ENCODE measurements at places on chromosomes 6 and 20.

DNA sequence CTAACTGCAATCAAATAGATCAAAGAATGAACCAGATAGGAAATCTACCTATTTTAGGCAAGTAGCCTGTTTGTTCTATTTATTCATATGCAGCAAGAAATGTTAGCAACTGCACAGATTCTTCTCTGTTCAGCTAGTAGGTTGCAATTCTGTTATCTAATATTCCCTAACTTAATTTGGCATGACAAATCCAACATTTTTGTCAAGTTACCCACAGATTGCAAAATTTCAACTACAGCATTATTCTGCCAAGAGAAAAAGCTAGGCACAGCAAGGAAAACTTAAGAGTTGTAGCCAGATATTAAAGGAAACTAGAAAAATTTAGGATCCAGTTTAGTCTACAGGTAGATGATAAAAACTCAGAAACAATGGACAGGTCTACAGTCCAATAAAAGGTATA is 104.4 kb upstream of the SYNCRIP start:
- peak; percentile 21 for DNase-seq

DNA sequence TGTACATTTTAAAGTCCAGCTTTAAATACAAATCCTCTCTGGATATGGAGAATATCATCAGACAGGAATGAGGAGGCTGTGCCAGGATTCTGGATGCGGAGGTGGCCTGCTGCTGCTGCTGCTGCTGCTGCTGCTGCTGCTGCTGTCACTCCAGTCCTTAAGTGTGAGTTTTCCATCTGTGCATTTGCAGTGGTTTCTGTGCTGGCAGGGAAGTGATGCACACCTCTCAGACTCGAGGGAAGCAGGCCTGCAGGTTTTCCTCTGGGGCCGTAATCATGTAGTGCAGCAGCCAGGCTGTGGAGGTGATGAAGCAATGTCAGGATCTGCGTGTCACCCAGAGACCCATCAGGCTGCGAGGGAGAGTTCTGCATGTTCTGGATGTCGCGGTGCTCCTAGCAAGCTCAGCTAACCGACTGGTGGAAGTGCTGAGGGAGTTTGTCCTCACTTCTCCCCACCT is 32.0 kb downstream of the CFAP61 start:
- no peak for DNase-seq

DNA sequence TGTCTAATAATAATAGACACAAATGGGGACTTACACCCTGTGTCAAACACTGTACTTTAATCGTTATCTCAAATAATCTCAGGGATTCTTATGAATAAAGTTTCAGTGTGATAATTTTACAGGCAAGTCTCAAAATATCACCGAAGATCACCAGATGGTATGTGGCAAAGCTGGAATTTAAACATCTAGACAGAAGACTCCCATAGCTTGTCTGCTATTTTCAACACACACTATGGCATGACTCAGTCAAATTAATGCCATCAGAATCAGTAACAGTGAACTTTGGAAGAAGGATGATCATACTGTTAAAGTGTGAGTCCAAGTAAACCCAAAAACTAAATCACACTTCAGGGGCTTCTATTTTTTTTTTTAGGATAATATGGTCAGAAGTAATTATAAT is 867.6 kb upstream of the FLRT3 start:
- no peak for DNase-seq

DNA sequence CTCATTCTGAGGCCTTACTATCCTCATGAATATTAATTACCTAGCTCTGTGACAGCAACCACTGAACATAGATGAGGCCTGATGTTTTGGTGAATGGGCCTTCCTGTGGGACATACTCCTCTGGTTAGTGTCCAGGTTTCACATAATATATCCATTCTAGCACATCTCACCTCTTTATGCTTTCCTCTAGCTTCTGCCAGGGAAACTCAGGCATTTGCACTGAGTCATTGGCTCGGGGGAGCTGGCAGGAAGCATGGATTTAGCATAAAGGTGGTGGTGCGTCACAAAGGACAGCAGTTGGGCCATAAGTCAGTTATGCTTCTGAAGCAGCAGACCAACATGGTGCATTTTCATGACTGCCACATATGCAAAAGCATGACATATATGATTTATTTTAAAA is 37.5 kb upstream of the TMEM170B start:
- DNase-seq: peak; percentile 94

- DNase-seq: no peak
Measured at GRCh38 chr20:48054051-48054450, 268.8 kb upstream of the SULF2 start.

GRCh38 chr20:53124075-53124551 is 152.0 kb downstream of the TSHZ2 start:
- DNase-seq: peak; percentile 64

- peak; percentile 11 for DNase-seq
Measured at GRCh38 chr6:24223115-24223919, 97.3 kb downstream of the NRSN1 start.

DNA sequence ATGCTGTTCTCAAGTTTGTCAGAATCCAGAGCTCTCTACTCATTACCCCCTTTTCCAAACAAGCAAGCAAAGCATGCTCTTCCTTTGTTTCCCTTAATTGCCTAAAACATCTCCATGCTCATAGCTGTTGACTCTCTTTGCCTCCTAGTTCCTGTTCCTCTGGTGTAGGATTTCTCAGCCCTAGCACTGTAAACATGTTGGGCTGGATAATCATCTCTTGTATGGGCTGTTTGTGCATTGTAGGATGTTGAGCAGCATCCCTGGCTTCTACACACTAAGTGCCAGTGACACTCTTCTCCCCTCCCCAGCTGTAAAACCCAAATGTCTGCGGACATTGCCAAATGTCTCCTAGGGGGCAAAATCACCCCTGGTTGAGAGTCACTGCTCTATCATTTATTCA is 14.0 kb downstream of the PPARD start:
- DNase-seq: no peak

DNA sequence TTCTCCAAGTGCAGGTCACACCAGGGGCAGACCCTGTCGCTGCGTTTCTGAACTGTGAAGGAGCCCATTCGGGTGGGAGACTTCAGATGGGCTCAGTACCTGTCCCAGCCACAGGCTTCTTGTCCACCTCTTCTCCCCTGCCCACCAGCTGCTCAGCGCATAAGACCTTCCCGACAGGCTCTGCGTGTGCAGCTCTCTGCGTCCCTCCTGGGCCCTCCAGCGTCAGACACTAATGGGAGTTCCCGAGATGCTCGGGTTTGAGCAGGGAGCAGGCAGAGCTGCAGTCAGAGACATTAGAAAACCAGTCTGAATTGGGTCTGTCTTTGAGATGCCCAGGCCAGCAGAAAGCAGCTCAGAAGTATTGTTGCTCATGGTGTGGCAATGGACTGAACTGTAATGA is 50.4 kb downstream of the TCP11 start:
- no peak for DNase-seq

GRCh38 chr20:14264869-14265268 is 72.5 kb downstream of the FLRT3 start:
- no peak for DNase-seq

DNA sequence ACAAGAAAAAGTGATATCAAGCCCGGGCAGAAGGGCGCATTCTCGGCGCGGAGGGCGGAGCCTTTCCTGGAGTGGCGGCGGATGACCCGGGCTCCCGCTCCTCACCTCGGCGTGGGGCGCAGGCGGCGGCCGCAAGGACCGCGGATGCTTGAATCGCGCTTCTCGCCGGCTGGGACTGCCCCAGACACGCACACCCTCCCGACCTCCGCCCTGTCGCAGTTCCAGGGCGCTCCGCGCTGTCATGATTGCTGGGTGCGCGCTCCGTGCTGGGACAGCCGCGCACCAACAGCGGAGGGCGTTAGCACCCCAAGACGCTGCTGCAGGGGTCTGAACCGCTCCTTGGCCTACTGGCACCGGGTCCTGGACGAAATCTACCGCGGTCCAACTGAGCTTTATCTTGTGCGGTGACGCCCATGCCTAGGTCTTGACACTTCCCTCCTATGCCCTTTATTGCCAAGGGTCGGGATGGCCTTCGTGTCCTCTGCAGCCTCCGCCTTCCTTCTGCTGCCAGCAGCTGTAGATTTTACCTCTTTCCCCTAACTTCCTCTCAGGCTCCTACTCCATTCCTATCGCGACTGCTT is 43.3 kb downstream of the IRAK1BP1 start:
- DNase-seq: no peak

DNA sequence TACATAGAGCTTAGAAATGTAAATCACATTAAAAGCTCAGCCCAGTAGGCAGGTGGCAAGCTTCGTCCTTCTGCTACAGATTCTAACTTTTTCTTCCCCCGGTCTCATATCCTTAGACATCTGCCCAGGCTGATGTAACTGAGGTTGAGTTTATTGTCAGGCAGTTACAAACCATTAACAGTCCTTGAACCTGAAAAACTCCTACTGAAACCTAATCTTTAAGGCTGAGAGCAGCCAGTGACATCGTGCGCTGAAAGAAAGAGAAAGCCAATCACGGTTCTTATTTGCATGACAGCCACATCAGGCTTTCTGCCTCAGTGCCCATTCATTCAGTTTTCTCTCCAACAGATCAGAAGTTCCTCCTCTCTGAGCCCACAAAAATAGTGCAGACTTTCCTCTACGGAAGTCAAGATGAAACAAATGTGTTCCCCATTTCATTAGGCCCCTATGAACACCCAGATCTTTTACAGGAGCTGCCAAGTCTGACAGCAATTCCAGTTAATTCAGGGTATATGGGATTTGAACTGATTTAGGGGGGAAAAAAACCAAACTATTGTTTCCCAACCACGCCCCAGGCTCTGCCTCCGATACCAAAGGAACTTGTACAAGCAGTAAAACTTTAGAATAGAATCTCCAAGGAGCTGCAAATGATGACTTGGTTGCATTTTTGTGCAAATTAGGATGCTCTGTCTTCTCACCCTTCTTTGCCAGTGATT is at the start of gene NHSL1:
TSS of gene NHSL1 (minus strand) at position 192 of the 716 bp plus-strand sequence. CDS start 204 bp downstream, outside the sequence.
- peak; percentile 70 for DNase-seq

DNA sequence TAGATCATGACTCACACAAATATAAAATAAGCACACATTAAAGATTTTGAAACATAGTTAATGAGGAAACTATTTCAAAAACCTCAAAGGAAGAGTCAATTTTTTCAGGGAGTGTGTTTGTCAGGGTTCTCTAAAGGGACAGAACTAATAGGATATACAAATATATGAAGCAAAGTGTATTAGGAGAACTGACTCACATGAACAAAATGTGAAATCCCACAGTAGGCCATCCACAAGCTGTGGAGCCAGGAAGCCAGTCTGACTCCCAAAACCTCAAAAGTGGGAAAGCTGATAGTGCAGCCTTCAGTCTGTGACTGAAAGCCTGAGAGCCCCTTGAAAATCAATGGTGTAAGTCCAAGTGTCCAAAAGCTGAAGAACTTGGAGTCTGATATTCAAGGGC is 898.0 kb upstream of the EYS start:
- DNase-seq: peak; percentile 83

DNA sequence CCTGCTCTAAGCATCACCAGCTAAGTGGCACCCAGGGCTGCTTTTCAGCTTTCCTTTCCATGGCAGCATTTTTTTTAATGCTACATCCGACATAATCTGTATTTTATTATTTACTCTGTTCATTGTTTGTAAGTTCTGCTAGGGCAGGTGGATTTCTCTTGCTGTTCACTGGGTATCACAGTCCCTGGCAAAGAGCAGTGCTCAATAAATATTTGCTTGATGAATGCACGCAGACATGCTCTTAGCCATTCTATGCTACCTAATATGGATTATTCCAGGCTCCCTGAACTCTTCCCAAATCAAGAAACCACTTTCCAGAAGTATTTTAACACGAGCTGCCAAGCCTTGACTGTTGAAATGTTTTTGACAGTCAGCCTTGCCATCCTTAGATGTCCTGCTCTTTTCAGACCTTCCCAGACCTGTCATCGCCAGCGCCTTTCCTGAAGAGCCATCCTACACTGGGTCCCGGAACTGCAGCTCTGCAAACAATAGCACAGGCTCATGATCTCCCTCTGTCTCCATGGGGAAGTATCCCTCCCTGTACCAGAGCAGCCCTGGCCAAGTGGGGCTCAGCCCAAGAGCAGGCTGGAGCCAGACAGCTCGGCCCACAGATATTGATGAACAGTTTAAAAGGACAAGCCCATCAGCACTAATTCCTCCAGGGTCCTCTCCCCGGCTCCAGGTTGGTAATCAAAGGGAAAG is 136.5 kb upstream of the CDH4 start:
- no peak for DNase-seq

DNA sequence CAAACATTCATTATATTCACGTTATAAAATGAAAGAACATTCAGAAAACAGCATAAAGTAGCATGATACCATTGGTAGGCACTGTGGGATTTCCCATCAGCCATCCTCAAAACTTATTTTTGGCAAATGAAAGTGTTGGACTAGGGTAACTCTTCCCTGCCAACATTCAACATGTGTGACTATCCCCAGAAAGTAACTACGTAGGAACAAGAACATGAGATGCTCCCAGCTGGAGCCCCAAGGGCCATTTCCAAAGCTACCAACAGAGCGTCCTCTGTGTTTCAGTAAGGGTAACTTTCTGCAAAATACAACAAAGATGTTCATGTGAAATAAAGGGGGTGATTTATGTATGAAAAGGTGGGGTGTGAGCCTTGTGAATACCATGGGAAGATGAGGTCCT is 28.4 kb upstream of the PTPN1 start:
- no peak for DNase-seq

DNA sequence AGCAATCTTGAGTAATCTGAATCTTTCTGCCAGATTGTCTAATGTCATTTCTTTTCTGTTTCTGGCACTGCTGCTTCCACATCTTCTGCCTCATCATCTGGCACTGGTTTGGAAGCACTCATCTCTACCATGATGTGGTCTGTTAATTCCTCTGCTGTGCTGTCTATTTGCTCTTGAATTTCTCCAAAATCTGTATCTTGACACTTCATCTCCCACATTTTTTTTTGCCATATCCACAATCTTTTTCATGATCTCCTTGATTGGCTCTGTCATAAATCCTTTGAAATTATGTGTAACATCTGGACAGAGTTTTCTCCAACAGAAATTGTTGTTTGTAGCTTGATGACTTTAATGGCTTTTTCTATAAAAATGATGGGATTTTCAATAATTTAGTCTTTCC is 417.8 kb upstream of the MANEA start:
- DNase-seq: no peak

Data from M059J (cell line).